GM12892 (cell line): ENCODE measurements at places on chromosomes 1 and 21.
A peak's percentile ranks its signal among the peaks of the same experiment; 100 is the strongest.

DNA sequence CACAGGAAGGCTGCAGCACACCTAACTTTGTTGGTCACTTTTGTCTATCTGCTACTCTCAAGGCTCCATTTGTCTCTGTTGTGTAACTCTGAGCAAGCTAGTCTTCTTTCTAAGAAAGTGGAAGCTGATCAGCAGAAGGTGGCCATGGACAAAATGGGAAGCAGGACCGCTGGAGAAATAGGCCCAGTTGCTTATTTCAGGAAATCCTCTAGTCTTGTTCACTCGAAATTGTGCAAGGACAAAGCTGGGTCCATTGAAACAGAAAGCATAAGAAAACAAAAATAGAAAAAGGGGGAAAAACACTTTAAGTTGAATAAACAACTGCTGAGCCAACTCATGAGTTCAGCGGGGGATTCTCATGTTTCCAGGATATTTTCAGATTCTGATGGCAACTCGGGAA lies 150.1 kb downstream of the PBX1 start:
- DNase-seq = no peak

- DNase-seq = no peak
These were observed 1.6 kb upstream of the DNMT3L start for GRCh38 chr21:44263221-44263760.

GRCh38 chr1:245092638-245092976 lies 62.2 kb upstream of the KIF26B start:
- DNase-seq = no peak

DNA sequence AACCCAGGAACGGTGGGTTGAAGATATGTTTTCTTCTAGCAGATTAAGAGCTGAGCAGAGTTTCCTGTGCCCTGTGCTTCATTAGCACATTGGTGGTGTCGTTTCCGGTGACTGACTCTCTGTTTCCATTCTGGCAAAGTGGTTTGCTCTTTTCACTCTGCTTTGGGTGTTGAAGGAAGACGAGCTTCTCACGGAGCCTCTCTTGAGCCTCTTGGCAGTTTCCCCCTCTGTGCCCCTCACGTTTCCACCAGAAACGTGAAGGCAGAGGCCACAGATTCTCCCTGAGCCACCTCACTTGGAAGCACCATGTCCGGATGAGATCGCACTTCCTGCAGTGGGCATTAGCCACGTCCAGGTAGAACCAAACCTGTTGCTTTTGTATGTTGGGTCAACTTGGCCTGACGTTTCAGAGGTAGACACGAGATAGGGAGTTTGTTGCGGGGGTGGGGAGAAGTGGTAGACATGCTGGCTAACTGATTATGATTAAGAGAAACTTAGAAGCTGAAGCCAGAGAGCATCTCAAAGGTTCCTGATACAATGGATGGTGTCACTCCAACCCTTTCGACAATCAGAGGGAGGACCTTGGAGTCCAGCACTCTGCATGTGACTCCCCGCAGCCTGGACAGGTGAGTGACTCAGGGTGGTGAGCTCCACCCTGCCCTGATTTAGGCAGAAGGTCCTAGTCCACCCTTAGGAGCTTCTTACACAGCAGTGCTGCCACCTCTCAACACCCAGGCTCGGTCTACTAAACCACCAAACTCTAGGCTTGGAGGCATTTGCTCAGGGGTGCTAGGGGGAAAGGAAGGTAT lies at the start of gene LAX1:
LAX1 (plus strand) TSS at position 155 of the 809 bp plus-strand sequence; CDS start at position 538, 383 bp downstream.
- peak; percentile 53 for DNase-seq

DNA sequence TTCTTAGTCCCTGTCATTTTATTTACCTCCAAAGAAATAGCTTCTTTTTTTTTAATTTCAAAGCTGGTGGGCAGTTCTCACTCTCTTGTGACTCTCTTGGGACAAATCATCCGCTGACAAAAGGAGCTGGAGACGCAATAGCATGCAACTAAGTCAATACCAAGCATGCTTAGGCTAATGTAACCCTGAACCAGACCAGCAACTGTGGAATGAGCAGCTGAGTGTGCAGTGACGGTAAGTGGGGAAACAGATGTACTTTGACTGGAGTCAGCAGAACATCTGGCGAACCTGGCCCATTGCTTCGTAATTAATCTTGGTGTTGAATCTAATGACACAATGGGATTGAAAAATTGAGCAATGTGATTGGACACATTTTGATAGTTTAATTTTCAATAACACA lies 280.7 kb upstream of the PLXNA2 start:
- DNase-seq = no peak

DNA sequence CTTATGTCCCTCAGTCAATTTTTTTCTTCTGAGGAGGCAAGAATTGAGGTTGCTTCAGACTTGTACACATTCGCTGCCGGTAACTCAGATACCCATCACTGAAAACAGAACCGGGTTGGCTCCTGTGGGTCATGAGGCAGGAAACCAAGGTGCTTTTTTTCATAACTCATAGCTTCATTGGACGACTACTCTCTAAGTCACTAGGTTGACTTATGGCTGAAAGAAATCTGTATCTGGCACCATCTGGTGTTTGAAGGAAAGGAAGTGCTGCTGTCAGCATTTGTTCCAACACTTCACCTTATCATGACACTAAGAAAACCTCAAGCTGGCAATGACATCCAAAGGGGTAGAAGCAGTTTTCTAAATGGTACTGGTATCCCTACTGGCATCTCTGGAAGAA lies 82.3 kb downstream of the TBX19 start:
- no peak for DNase-seq

DNA sequence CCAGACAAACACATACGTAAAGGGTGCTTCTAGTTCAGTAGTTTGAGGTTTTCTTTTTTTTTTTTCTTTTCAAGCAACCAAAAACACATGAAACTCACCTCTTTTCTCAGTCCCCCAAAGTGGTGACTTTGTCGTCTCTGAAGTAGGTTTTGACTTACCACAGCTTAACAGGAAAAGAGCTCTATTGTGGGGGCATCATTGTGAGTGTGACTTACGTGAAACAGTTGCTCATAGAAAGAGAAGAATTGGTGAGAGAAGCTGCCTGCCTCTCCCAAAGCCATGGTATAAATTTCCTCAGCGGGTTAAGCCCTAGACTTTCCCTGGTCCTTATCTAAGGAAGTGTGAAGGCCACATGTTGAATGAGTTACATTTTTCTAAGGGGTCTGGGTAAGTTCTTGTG lies 11.9 kb downstream of the FASLG start:
- DNase-seq = no peak

DNA sequence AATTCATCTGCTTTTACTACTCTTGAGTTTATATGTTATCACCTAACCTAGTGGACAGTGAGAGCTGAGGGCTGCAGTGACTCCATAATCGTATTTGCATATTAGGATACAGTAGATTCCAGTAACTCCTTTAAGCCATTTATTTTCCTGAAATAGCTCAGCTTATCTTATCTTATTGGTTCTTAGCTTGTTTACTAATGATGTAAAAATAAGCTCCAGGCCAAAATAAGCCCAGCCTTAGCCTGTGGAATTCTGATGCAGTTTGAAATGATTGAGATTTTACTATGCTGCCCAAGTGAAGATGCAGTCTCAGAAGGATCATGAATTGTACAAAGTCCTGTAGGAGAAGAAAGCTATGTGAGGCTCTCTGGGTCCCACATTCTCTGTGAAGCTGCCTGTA lies 18.1 kb downstream of the ATP1A1 start:
- no peak for DNase-seq

DNA sequence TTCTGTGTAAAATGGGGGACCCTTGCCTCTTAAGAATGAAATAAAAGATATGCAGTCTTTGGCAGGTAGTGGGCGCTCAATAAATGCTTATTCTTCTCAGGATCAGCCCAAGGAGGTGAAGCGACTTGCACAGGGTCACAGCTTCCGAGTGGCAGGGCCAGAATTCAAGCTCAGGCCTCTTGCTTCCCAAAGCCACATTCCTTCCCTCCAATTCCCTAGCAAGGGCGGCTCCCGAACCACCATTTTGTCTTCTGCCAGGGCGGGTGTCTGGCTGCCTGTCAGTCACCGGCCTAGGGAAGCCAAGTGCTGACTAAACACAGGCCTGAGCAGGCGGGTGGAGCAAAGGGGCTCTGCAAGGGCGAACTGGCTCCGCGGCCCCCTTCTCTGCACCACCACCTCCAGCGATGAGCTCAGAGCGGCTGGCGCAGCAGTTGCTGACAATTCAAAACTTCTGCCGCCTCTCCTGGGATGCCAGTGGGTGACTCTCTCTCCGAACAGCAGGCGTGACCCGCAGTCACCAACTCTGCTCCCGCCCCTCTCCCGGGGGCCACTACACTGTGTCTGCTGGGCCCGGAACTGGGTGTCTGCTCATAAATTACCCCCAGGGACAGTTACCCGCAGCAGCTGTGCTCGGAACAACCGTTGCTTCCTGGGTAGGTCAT lies 10.8 kb downstream of the GPR3 start:
- no peak for DNase-seq

- DNase-seq = no peak
These were observed 553 bp upstream of the NDUFV3 start for GRCh38 chr21:42892582-42892930.

GRCh38 chr1:165857046-165857801 lies 29.8 kb downstream of the UCK2 start:
- no peak for DNase-seq

DNA sequence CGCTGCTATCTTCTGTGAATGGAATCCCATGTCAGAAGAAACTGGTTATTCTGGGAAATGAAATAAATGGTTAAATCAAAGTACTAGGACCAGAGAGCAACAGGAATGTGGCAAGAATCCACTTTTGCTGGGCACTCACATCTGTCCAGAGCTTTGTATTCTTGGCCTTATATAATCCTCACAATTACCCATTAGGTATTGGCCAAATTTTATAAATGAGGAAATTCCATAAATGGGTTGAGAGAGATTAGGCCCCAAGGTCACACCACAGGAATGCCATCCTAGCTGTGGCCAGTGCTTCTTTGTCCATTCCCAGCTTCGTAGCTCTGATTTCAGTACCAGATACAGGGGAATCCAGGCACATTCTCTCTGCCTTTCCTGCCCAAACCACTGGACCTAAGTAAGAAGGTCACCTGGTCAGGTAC lies 76.1 kb upstream of the HOOK1 start:
- DNase-seq = no peak

DNA sequence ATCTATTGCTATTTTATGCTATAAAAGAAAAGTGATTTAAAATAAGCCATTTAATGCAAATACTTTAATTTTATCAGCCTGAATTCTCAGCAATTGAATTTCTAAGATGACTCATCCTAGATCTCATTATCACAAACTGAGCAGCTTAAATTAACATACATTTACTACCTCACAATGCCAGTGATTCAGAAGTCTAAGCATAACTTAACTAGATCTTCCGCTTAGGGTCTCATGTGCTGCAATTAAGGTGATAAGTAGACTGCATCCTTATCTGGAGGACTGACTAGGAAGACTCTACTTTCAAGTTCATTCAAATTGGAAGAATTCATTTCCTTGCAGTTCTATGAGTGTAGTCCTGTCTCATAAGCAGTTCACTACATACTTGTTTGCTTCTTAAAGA lies 286.6 kb downstream of the COL11A1 start:
- DNase-seq = no peak

DNA sequence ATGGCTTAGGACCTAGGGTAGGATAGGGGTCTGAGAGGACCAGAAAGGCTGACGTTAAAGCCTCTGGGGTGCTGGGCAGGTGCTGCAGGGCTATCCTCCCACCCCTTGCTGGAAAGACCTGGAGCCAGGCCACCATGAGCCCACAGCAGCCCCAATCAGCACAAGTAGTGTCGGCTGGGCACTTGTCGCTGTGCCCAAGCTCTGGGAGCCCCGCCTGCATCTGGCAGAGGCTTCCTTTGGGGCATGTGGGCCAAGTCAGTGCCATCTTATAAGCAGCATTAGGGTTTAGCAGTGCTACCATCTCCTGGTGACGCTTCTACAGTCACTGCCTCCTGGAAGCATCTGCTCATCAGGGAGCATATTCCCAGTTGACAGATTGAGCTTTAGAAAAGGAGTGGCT lies 31.3 kb downstream of the MAN1C1 start:
- DNase-seq = no peak

DNA sequence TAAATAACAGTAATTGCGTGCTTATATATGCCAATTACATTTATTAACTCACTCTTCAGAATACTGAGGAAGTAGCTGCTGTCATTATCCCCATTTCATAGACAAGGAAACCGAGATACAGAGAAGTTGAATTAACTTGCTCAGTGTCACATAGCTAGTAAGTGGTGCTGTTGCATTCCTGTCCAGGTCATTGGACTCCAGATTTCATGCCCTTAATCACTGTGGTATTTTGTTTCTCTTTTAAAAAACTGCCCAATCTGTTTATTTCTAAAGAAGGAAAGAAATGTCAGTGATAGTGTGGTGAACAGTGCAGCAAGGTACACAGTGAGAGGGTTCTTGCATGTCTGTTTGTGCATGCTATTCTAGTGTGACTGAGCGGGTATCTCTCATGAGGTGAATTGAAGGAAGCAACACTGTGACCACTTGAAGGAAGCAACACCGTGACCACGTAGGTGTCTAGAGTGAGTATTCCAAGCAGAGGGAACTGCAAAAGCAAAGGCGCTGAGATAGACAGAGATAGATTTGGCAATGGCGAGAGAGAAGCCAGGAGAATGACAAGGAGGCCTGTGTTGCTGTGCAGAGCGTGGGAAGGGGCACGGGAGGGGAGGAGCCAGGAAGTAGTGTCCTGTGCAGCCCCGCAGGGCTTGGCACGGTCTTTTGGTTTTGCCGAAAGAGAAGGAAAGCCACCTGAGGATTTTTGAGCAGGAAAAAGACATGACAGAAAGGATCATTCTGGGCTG lies 95.9 kb downstream of the CAMTA1 start:
- DNase-seq = no peak

- no peak for DNase-seq
These were observed 195.7 kb upstream of the ADGRL2 start for GRCh38 chr1:81605023-81605422.

DNA sequence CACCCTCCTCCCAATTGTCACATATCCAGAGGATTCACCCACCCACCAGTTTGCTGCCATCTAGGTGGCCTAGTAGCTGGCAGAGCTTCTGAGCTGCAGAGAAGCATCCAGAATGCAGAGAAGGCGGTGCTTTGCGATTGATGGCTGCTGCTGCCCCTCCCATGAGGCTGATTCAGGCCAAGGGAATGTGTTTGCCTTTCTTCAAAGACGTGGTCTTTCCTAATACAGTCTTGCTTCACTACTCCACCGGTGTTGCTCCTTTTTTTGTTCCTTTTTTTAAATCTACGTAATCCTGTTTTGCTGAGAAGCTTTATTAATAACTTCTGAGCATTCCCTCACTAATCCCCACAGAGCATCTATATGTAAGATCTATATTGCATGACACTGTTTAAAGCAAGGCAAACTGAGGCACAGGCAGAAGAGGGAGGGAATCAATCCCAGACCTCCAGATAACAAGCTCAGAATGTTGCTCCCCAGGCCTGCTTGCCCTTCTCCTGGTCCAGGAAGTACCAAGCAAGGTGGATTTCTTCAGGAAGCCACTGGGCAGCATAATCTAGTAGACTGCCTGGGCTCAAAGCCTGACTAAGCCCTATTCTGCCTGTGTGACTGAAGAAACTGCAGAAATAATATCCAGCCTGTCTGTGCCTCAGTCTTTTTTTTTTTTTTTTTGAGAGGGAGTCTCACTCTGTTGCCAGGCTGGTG lies 275.5 kb upstream of the FMN2 start:
- no peak for DNase-seq
